ENCODE measurements at places on chromosomes 11 and 22. TPM values are rescaled to one million over a fixed set of nuclear protein-coding genes. Genes with fewer than 3 reads are reported as not detected.

GRM5 gene
- total RNA-seq: 0.45 TPM

CYP2D6 gene
- total RNA-seq: 1.3 TPM

TPH1 gene
- 0.43 TPM for total RNA-seq

PRRG4 gene
- 1.9 TPM for total RNA-seq

DNA sequence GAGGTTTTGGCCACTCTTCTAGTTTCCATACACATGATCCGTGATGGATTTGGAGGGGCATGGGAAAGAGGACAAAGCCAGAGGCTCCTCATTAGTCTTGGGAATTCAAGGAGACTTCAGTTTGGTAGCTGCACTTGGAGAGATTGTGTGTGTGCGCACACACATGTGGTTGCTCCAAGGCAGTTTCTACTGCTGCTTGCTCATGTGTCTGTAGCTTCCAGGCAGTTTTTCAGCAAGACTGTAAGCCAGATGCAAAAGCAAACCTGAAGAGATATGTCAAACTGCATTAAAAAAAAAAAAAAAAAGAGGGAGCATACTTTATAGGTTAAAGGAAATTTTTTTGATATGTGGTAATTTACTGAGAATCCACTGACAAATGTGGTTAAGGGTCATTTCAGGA lies 95.7 kb downstream of the OSBP2 start:
- DNase-seq: no peak

DNA sequence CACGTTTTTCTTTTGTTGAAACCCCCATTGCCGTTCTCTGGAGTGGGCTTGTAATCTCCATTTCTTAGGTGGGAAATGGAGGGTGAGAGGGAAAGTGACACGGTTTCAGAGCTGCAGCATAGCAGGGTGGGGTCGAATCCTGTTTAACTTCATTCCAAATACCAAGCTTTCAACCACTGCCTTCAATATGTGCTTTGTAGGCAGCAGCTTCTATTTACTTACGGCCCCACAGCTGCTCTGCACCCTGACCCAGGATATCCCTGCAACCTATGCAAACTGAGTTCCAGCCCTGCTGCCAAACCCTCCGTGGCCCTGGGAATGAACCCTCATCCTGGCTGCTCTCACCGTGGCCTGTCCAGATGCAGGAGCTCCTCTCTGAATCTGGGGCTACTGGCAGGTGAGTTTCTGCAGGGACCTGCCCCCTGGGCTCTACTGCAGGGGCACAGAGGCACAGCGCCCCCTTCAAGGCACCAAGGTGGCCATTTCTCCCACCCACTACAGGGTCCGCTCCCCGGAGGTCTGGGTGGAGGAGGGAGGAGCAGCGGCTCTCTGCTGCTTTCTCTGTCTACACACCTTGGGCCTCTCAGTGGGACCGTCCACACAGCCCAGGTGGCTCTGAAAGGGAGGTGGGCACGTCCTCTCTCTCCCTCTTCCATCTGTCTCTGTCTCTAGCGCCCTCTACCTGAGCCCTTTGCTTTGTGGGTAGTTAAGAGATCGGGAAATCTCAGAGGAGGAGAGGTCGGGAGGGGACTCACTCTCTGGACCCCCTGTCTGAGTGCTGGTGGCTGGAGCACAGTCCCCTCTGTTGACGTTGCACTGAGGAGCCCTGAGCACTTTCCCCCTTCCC lies 279.1 kb downstream of the BRD1 start:
- no peak for DNase-seq

DNA sequence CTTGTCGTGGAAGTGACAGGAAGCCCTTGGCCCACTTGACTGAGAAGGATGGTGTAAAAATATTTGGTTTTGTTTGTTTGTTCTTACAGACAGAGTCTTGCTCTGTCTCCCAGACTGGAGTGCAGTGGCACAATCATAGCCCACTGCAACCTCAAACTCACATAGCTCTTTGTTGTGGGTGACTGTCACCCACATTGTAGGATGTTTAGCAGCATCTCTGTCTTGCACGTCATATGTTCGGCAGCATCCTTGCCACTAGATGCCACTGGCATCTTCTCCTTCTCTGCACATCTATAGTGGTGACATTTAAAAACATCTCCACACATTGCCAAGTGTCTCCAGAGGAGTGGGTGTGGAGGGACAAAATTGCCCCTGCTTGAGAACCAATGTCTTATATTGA lies 56.8 kb downstream of the PRR5L start:
- DNase-seq: no peak

- peak; percentile 17 for DNase-seq
Measured at GRCh38 chr11:115462004-115462541, 42.1 kb downstream of the CADM1 start.

- peak; percentile 30 for DNase-seq
Measured at GRCh38 chr11:119651802-119652584, 77.0 kb downstream of the NECTIN1 start.

- no peak for DNase-seq
Measured at GRCh38 chr11:61601512-61601911, 20.6 kb upstream of the SYT7 start.

- no peak for DNase-seq
Measured at GRCh38 chr11:93718057-93718563, 23.2 kb downstream of the TAF1D start.

DNA sequence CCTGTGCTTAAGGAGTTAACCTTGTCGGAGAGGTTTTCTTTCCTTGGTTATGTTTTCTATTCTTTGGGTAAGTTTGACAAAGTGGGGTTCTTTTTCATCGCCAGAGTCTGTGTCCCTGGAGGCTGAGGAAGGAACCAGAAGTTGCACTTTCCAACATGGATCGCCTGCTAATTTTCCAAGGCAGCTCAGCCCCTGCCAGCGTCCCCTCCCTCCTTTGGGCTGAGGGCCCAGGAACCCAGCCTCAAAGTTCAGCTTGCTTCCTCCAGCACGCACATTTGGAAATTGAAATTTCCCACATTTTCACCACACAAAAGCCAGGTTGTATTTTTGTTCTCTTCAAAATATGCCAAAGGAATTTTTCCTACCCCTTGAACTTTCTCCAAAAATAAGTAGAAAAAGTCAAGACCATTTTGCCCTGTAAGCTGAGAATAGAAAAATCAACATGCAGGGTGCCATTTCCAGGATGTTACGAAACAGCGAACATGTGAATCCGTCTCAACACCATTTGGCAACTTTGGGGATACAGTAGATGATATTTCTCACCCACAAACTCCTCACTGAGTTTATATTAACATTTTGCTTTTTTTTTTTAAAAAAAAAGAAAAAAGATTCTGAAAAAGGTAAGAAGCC lies 343.5 kb downstream of the TENM4 start:
- no peak for DNase-seq
